ENCODE measurements at places on chromosomes 12 and 14.

GRCh38 chr14:103499709-103500108 is 22.9 kb downstream of the CKB start:
- no peak overlapping the region for H3K4me3 ChIP-seq
- H3K4me1 ChIP-seq, result no peaks in the 10 kb centered on the region
- H3K27ac ChIP-seq, result no peak overlapping the region
- H3K27me3 ChIP-seq, result no peaks in the 10 kb centered on the region
- DNase-seq, result no peak

DNA sequence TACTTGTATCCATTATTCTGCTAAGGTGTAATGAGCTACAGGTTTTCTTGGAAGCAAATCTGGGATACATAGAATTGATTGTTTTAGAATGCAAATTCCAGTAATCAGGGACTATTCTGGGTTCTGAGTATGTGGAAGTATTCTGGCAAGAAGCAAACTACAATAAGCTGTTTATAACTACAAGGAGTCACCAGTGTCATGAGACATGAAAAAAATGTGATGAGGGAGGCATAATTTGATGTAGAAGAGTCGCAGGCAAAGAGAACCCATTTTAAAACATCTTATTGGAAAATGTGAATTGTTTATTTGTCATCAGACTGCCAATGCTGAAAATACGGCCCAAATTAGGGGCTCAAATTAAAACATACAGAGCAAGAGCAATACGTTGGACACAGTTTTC is 321.8 kb upstream of the E2F7 start:
- no peak for DNase-seq
- H3K4me3 ChIP-seq, result no peak overlapping the region
- H3K36me3 ChIP-seq, result no peaks in the 10 kb centered on the region
- H3K4me1 ChIP-seq, result no peaks in the 10 kb centered on the region
- no peaks in the 10 kb centered on the region for H3K27me3 ChIP-seq
- H3K27ac ChIP-seq, result no peak overlapping the region

- H3K27ac ChIP-seq, result no peak overlapping the region
- no peaks in the 10 kb centered on the region for H3K27me3 ChIP-seq
- no peak overlapping the region for H3K4me3 ChIP-seq
- peaks cover 6% of the 10 kb centered on the region for H3K4me1 ChIP-seq
- DNase-seq, result no peak
- no peaks in the 10 kb centered on the region for H3K36me3 ChIP-seq
Measured at GRCh38 chr12:29226616-29227015, 77.5 kb downstream of the FAR2 start.

DNA sequence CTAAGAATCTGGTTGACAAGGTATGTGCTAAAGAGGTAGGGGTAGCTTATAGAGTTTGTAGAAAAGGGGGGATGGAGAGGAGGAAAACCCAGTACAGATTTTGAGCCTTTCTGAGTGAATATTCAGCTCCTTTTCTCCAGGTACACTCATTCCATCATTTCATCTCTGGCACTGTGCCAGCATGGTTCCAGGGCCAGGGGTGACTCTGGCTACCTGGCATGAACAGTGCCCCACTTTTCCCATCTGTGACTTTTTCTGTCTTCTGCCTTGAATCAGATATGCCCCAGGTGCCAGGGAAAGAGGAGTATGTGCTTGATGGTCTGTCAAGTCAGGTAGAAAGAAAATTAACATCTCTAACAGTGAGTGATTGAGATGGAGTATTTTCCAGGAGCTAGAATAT is 175.7 kb downstream of the CACNA1C start:
- H3K4me1 ChIP-seq, result peaks cover 4% of the 10 kb centered on the region
- no peaks in the 10 kb centered on the region for H3K36me3 ChIP-seq
- H3K4me3 ChIP-seq, result no peak overlapping the region
- no peak for DNase-seq
- no peak overlapping the region for H3K27ac ChIP-seq

DNA sequence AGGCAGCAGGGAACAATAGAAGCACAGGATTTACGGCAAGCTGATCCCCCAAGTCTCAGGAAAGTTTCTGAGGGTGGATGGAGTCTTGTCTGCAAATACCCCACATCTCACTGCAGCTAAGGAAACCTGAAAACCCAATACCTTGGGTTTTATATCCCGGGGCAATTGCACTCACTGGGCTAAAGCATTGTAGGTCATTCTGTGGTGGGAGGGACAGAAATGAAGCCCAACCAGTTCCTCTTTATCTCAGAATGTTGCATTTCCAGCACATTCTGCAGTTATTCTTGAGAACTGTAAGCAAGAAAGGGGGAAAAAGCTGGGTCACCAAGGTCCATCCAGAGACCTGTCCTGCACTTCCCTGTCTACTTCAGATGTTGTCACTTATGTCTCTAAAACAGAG is 39.8 kb downstream of the C12orf42 start:
- no peak for DNase-seq
- no peaks in the 10 kb centered on the region for H3K27me3 ChIP-seq
- no peak overlapping the region for H3K4me3 ChIP-seq
- H3K27ac ChIP-seq, result no peak overlapping the region

All from H1 (cell line).